Thymus (tissue), 14 donors: ENCODE measurements at places on chromosomes 7 and 10. TPM values are rescaled to one million over a fixed set of nuclear protein-coding genes. Genes with fewer than 3 reads are reported as not detected.

DNA sequence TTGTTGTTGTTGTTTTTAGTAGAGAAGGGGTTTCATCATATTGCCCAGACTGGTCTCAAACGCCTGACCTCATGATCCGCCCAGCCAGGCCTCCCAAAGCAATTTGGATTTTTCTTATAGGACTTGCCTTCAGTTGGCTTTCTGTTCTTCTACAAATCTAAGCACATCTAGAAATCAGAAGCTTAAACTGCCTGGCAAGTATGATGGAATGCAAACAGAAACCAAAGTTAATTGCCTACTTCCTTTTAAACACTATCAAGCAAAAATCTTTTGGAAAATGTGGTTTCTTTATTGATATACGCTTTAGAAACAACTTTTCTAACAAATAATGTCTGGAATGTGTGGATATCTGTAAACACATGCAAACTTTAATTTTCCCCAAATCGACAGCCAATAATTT is 64.9 kb downstream of the USP6NL start:
- H3K27me3 ChIP-seq, result no peaks in the 10 kb centered on the region
- DNase-seq, result no peak
- no peak overlapping the region for H3K27ac ChIP-seq
- no peaks in the 10 kb centered on the region for H3K36me3 ChIP-seq
- H3K4me3 ChIP-seq, result no peak overlapping the region

The CC2D2B gene
- total RNA-seq, result 0.33 TPM

The WDR86 gene
- 5.0 TPM for total RNA-seq

DNA sequence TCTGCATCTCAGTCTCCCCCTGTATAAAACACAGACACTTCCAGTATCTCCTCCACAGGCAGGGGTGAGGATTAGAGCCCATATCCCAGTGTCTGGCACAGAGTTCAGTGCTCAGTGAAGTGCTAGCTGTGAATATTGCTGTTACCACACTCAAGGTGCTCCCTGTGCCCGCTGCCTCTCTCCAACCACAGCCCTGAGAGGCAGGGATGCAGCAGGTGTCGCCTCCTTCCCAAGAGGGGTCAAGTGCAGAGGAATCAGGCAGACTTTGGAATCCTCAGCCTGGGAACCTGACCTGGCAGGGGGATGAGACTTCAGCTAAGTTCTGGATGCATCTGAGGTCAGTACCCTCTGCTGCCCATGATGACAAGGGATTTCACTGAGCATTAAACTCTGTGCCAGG is 163.1 kb downstream of the GFRA1 start:
- no peaks in the 10 kb centered on the region for H3K4me1 ChIP-seq
- DNase-seq, result no peak
- H3K36me3 ChIP-seq, result no peaks in the 10 kb centered on the region
- H3K27me3 ChIP-seq, result no peaks in the 10 kb centered on the region

GRCh38 chr7:147411096-147411495 is 1179.5 kb upstream of the C7orf33 start:
- no peak overlapping the region for H3K4me3 ChIP-seq
- no peak overlapping the region for H3K27ac ChIP-seq
- H3K36me3 ChIP-seq, result no peaks in the 10 kb centered on the region
- no peak for DNase-seq
- no peaks in the 10 kb centered on the region for H3K4me1 ChIP-seq
- H3K27me3 ChIP-seq, result no peaks in the 10 kb centered on the region

DNA sequence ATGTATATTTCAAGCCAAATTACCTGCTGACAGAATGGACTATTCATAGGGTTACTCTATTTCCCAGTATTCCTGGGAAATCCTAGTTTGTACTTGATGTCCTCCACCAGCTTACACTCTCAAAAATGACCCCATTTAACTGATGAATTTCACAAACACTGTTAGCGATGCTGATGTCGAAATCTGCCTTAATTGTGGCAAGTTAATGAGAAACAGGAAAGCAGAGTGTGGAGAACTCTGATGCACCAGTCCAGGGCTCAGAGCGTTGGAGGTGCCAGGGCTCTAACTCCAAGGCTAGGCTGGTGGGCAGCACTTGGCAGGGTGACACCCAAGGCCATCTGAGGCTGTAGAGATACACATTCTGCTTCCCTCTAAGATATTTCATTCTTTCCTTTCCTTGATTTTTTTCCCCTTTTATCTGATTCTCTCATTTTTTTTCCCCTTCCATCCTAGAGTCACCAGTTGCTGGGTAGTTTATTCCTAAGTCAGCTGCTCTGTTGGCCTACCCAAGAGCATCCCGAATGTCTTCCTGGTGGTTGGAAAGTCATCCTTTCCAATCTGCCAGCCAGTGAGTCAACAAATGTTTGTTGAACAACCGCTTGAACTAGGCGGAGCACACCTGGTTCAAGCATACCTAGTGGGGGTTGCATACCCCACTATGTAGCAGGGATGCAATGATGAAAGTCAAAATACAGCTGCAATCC is 525.0 kb upstream of the NRP1 start:
- H3K27me3 ChIP-seq, result no peaks in the 10 kb centered on the region
- no peaks in the 10 kb centered on the region for H3K36me3 ChIP-seq
- DNase-seq, result no peak
- no peaks in the 10 kb centered on the region for H3K4me1 ChIP-seq
- no peak overlapping the region for H3K27ac ChIP-seq

- no peak overlapping the region for H3K27ac ChIP-seq
- H3K27me3 ChIP-seq, result no peaks in the 10 kb centered on the region
- H3K4me1 ChIP-seq, result no peaks in the 10 kb centered on the region
- no peak for DNase-seq
- H3K4me3 ChIP-seq, result no peak overlapping the region
- H3K36me3 ChIP-seq, result no peaks in the 10 kb centered on the region
These were observed 18.3 kb upstream of the TNPO3 start for GRCh38 chr7:129073204-129073603.

DNA sequence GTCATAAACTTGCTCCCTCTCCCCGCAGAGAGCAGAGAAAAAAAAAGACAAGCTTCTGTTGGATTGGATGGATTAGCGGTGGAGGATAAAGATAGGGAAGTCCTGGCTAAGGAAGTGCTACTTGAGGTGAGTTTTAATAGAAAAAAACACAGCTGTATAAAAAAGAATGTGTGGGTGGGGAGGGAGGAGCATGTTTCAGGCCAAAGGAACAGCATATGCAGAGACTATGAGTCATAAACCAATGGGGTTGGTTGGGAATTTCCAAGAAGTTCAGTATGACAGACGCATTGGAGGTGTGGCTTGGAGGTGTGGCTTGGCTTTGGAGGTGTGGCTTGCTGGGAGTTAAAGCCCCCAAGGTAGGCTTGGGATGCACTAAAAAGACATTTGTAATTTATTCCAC is 103.0 kb upstream of the LSM8 start:
- H3K27me3 ChIP-seq, result no peaks in the 10 kb centered on the region
- no peak overlapping the region for H3K4me3 ChIP-seq
- no peak for DNase-seq
- H3K36me3 ChIP-seq, result no peaks in the 10 kb centered on the region
- H3K4me1 ChIP-seq, result no peaks in the 10 kb centered on the region

DNA sequence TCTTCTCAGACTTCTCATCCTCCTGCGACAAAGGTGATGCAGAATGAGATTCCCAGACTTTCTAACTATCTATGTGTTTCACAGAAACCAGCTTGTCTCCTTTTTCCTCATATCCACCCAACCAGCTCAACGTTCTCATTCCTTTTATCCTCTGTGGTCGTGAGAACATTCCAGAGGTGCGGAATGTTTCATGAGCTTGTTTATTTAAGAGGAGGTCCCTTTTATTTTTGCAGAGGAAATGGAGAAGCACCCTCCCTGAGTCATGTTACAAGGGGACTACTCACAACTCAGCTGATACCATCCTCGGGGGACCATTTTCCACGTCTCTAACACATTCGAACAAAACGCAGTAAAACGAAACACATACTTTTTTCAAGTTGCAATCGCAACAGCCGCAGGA is 93.2 kb downstream of the ZRANB1 start:
- no peak overlapping the region for H3K4me3 ChIP-seq
- no peak overlapping the region for H3K27ac ChIP-seq
- H3K36me3 ChIP-seq, result no peaks in the 10 kb centered on the region
- DNase-seq, result no peak
- no peaks in the 10 kb centered on the region for H3K4me1 ChIP-seq

DNA sequence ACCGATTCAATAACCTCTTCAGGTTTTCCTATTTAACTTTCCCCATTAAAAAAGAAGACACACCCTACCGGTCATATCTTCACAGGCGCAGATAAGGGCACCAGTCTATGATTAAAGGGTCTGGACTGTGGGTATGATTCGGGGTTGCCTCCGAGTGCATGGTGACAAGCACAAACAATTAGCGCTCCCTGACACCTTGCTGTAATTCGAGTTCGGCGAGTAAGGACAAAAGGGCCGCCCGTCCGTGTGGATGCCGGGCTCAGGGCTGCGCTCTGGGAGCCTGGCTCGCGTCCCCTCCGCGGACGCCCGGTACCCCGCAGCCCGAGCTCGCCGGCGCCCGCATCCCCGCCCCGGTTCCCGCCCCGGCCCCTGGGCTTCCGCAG is 111.9 kb upstream of the RHEB start:
- H3K4me1 ChIP-seq, result peaks cover 12% of the 10 kb centered on the region
- H3K36me3 ChIP-seq, result no peaks in the 10 kb centered on the region
- DNase-seq, result peak; percentile 10

DNA sequence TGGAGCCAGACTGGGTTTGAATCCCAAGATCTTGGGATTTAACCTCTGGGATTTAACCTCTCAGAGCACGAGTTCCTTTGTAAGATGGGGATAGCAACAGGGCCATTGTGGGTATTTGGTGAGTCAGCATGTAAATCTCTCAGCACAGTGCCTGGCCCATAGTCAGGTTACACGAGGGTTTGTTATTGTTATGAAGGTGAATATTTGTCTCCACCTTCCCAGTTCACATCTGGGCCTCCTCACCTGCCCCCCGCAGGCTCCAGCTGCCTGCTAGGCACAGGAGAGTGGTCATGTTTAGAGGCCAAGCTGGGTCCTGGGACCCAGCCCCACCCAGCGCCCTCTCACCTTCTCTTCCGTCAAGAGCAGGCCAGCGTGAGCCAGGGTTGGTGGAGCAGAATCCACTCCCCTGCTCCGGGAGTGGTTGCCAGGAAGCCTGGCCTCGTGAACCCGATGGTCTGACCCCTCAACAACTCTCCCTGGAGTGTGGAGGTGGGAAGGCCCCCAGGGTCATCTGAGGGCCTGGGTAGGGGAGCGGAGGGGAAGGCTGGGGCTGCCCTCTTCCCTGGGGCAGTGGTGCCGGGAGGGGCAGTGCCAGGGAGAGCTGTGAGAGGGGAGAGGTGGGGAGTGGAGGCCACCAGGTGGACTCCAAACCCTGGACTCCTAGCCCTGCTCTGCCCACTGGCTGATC is 26.0 kb downstream of the FAM241B start:
- no peaks in the 10 kb centered on the region for H3K36me3 ChIP-seq
- H3K4me3 ChIP-seq, result no peak overlapping the region
- peaks cover 19% of the 10 kb centered on the region for H3K27me3 ChIP-seq
- no peaks in the 10 kb centered on the region for H3K4me1 ChIP-seq
